ENCODE measurements at places on chromosomes 12 and 14.
A peak's percentile ranks its signal among the peaks of the same experiment; 100 is the strongest.

DNA sequence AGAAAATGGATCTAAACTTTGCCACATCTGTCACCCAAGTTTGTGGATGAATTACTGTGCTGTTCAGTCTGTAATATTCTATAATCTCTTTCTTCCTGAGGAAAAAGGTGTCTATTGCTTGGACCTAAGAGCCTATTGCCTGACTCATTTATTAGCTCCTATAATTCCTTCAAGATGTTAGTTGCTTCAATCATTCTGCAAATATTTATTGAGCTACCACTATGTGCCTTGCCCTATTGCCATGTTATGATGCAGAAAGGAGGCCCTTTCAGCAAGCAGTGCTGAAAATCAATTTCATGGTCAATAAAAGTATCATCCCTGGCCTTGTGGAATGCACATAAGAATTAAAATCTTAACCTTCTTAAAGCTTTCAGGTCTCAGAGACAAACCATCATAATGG lies 113.6 kb downstream of the CCER1 start:
- no peak for DNase-seq

- DNase-seq, result no peak
These were observed 104.2 kb upstream of the RMST start for GRCh38 chr12:97358361-97358760.

DNA sequence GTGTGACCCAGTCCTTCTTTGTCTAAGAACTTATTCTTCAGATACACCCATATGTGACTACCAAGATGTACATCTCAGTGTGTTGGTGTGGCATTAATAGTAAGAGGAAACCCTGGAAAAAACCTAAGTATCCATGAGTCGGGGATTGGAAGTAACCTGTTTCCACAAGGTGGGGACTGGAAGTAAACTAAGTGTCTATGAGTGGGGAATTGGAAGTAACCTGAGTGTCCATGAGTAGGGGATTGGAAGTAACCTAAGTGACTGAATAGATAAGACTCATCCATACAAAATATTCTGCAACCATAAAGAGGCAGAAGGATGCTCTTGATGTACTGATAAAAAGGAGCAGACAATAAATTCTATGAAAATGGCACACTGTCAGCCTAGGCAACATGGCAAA lies 184.7 kb downstream of the PHETA1 start:
- no peak for DNase-seq

GRCh38 chr12:39165338-39165737 lies 259.9 kb upstream of the CPNE8 start:
- DNase-seq, result no peak

DNA sequence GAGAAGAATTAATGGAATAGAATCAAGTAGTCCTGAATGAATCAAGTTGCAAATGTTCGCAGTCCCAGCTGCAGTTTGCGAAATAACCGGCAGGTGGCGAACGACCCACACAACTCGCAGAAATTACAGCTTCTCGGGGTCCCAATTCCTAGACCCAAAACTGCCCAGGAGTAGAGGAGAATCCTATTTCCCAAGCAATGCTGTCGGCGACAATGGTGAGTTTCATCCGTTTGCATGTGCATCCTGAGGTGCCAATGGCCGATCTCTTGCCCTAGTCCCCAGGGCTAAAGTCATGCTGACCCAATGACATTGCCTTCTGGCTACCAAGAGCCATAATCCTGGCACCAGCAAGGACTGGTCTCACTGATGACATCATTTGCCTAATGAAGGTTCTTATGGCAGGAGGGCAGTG lies 8.5 kb upstream of the ASCL1 start:
- DNase-seq, result peak; percentile 30

DNA sequence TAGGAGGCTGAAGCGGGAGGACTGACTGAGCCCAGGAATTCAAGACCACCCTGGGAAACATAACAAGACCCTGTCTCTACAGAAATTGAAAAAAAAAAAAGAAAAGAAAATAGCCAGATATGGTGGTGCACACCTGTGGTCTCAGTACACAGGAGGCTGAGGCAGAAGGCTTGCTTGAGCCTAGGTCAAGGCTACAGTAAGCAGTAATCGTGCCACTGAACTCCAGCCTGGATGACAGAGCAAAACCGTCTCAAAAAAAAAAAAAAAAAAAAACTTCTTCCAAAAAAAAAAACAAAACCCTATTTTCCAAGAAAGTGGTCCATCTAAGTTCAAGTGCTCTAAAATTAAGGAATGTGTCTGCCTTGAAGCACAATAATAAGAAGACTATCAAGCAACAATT lies 19.8 kb downstream of the SNX6 start:
- no peak for DNase-seq

DNA sequence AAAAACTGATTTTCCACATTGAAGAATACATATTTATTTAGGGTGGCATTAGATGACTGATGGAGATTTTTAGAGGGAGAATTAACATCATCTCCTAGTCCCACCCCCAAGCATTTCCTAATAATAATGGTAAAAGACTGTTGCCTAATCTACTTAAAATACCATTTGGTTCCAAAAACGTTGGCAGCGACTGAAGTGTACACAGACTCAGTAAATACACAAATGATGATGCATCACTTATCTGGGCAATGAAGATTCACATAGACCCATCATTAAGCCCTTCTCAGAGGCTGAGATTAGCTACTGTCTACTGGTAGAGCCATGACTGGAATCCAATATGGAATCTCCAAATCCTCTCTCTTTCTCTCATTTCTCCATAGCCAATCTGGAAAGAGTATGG lies 18.2 kb downstream of the RTN1 start:
- DNase-seq, result no peak

DNA sequence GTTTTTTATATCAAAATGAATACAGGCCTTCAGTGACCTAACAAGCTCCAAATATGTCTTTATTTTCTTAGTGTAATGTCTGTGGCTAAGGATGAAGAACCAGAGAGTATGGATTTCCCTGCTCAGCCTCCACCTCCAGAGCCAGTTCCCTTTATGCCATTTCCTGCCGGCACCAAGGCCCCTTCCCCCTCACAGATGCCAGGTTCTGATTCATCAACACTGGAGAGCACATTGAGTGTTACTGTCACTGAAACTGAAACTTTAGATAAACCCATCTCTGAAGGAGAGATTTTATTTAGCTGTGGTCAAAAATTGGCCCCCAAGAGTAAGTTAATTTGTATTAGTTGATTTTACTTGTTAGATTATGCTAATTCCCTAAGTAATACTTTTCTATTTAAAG lies 61.0 kb downstream of the KIAA0586 start:
- DNase-seq, result no peak

DNA sequence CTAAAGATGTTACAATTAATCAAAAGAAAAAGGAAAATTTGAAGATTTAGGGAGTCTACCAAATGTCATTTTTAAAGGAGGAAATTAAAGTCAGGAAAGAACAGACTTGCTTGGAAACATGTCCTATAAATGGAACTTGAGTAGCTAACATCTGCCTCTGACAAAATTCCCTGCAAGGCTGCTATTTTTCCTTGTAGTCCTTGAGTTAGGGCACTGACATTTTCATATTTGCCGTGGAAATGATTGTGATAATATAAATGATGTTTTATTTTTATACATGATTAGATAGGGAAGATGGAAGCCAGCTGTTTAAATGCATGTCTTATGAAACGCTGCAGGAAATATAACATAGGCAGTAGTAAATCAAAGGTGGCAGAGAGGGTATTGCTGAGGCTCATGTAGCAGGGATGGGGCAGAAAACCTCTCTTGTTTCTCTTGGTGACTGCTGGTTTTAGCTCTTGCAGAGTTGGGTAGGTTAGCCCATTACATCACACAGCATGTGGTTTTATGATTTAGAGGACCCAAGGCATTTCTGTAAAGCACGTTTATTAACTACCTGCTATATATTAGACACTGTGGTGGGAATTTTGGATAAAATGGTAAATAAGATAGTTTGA lies 21.7 kb downstream of the NUBPL start:
- DNase-seq, result no peak

GRCh38 chr14:29895591-29896083 lies 32.0 kb downstream of the PRKD1 start:
- no peak for DNase-seq

DNA sequence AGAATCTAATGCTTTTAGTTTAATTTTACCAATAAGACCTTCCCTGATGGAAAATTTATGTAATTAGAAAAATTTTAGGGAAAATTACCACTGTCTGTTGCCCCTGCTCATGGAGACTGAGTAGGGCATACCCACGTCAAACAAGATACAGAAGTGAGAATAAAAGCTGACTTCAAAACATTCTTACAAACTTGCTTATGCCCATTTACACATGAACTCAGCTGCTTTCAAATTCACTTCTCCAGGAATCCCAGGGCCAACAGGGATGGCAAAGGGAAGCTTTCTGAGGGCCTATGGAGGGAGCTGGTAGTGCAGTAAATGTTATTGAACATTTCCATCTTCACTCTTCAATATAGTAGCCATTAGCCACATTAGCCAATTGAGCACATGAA lies 4.8 kb upstream of the NINJ2 start:
- DNase-seq, result no peak

- no peak for DNase-seq
These were observed 322.1 kb upstream of the ATP2B1 start for GRCh38 chr12:90030726-90031125.

- DNase-seq, result no peak
These were observed 159.4 kb downstream of the EPS8 start for GRCh38 chr12:15629761-15630160.

DNA sequence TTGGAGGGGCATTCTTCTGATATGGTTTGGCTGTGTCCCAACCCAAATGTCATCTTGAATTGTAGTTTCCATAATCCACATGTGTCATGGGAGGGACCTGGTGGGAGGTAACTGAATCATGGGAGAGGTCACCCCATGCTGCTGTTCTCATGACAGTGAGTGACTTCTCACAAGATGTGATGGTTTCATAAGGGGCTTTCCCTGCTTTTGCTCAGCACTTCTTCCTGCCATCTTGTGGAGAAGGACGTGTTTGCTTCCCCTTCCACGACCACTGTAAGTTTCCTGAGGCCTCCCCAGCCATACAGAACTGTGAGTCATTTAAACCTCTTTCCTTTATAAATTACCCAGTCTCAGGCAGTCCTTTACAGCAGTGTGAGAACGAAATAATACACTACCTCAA lies 382.4 kb downstream of the VRK1 start:
- no peak for DNase-seq

- DNase-seq, result no peak
These were observed 4.5 kb downstream of the HMGA2 start for GRCh38 chr12:65828711-65829339.

GRCh38 chr12:26473291-26473690 lies 277.9 kb downstream of the SSPN start:
- no peak for DNase-seq

GRCh38 chr12:47068539-47068938 lies 10.9 kb upstream of the PCED1B start:
- no peak for DNase-seq

- DNase-seq, result no peak
These were observed 170.1 kb upstream of the AMIGO2 start for GRCh38 chr12:47249719-47250357.

DNA sequence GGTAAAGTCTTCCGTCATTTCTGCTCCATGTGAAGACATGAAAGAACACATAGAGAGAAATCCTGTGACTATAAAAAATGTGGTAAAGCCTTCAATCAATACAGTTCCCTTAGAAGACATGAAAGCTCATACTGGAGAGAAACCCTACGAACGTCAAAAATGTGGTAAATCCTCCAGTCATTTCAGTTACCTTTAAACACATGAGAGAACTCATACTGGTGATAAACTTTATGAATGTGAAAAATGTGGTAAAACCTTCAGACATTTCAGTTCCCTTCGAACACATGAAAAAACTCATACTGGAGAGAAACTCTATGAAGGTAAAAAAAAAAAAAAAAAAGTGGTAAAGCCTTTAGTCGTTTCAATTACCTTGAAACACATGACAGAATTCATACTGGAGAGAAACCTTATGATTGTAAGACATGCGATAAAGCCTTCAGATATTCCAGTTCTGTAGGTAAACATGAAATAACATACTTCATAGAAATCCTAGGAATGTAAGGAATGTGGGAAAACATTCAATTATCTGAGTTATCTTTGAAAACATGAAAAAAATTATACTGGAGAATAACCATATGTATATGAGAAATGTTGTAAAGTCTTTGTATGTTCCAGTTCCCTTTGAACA lies 60.4 kb downstream of the MAP4K5 start:
- DNase-seq, result no peak

GRCh38 chr14:91205459-91205858 lies 39.0 kb downstream of the GPR68 start:
- DNase-seq, result no peak

DNA sequence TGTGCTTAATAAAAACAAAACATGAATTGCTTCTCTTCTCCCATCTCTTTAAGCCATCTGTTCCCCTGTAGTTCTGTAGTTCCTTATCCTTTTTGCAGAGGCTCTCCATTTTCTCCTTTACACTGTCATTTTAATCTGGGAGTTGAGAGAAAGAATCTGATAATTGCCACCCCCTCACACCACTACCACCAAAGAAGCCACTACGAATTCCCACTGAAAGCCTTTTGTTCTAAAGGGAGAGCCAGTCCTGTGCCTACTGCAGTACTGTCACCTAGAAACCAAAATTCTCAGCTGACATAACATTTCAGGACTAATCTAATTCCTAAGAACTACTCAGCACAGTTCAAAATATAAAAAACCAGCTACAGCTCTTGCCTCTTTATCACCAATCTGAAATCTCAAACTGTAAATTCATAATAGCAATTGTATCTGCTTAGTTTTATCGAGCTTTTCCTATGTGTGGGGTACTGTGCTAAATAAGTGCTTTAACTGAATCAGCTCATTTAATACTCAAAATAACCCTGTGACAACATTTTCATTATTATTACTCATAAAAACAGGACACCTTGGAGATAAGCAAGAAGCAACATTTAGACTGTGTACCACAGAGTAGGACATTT lies 72.4 kb downstream of the SPPL3 start:
- no peak for DNase-seq

GRCh38 chr14:45125754-45126153 lies 8.5 kb downstream of the FKBP3 start:
- no peak for DNase-seq

- no peak for DNase-seq
These were observed 26.6 kb downstream of the ETV6 start for GRCh38 chr12:11676052-11676451.

Data from Panc1 (cell line).